Foreskin fibroblast (primary cell): ENCODE measurements at places on chromosomes 12 and 14.
A peak's percentile ranks its signal among the peaks of the same experiment; 100 is the strongest.

GRCh38 chr14:20652996-20653975 lies 11.8 kb upstream of the OR6S1 start:
- DNase-seq, result peak; percentile 76

- DNase-seq, result no peak
Observed at GRCh38 chr14:101439023-101439422, 122.3 kb upstream of the DIO3 start.

DNA sequence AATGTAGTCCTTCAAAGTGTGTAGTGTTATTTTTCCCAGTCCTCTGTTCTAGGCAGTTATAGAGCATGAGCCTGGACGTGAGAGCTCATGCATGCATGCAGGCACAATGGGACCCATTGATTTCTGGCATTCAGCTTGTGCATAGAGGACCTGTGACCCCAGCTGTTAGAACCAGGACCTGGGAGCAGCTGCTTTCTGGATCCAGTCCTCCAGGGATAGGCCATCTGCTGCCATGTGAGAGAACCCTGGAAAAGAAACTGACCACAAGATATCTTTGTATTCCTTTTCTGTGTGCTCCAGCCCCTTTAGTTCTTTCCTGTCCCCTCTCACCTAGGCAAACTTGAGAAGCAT lies 76.9 kb downstream of the SUSD6 start:
- DNase-seq, result no peak

DNA sequence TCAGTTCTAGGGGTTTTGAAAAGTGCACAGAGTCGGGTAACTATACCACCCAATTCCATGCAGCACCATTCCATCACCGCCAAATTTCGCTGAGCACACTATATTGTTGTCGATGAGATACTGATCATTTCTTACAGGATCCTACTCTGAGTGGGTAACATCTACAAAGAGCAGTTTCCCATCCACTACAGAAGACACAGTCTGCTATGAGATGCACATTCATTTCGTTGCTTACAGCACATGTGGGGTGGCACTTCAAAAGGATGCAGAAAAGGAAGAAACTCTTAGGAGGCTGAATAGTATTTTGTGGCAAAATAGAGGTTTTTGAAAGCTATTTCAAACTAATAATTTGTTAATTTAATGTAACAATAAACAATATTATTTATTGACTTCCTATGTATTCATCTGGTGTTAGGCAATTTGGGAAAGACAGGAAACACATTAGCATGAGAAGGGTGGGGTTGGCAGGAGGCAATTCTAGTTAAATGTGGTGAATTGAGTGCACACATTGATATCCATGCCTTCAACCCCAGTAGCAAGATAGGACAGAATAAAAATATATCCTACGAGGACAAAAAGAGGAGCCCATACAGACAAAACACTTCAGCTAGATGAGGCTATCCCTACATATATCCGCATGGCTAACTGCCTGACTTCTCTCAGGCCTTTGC lies 186.8 kb upstream of the PARP11 start:
- DNase-seq, result no peak

GRCh38 chr12:2165021-2165420 lies 112.2 kb downstream of the CACNA1C start:
- DNase-seq, result no peak

- peak; percentile 44 for DNase-seq
Observed at GRCh38 chr14:59688224-59689170, 111.9 kb upstream of the CCDC175 start.

DNA sequence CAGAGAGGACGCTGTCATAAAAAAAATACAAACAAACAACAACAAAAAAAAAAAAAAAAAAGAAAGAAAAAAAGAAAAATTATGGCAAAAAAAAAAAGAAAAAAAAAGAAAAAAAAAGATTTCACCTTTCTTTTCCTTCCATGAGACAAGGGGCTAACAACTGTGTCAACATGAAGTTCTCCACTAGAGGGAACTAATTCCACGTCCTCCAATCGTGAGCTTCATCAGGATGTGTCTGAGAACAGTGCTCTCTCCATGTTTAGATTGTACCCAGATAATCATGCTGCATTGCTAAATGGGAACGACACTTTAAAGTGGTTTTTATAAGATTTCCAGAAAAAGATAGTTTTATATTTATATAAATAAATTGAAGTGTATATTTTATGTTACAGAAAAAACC lies 96.2 kb upstream of the PTPRB start:
- peak; percentile 86 for DNase-seq

DNA sequence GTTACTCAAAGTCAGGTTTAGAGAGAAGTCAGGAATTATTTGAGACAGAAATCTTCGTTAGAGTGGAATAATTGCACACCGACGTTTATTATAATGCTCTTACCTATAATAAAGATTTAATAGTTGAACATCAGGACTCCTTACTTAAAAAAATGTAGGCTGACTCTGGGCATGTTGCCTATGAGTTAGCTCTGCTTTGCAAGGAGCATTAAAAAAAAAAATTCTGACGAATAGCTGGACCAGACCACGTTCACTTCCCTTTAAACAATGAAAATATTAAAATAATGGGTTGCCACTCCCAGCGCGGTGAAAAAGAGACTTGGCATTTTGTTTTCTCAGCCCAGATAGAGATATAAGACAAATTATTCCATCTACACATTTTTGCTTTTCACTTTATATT lies 574 bp upstream of the FANCM start:
- DNase-seq, result no peak

DNA sequence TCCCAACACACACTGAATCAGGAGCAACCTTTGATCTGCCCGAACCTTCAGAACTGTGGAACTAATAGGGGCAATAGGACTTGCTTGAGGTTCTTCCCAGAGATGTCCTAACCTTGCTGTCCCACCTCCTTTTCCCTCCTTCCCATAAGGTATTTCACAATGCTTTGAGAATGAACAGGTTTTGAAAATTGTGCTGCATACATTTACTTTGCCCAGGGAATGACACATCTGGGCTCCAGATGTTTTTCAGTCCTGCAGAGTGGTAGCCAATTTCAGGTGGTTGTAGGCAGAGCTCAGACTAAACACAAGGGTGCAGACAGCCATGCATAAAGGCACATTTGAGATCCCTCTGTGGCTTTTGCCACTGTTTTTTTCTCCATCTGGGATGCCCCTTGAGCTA lies 206.7 kb upstream of the PWP1 start:
- peak; percentile 73 for DNase-seq

- peak; percentile 78 for DNase-seq
Observed at GRCh38 chr12:79547735-79548609, 142.8 kb downstream of the PAWR start.

DNA sequence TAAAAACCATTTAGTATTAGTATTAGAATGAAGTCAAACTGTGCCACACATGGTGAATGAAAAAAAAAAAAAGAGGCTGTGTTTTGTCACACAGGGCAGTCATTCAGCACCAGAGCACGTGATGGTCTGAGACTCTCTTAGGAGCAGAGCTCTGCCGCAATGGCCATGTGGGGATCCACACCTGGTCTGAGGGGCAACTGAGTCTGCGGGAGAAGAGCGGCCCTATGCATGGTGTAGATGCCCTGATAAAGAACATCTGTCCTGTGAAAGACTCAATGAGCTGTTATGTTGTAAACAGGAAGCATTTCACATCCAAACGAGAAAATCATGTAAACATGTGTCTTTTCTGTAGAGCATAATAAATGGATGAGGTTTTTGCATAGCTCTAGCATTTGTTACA lies 12.2 kb upstream of the BDKRB1 start:
- DNase-seq, result peak; percentile 32

DNA sequence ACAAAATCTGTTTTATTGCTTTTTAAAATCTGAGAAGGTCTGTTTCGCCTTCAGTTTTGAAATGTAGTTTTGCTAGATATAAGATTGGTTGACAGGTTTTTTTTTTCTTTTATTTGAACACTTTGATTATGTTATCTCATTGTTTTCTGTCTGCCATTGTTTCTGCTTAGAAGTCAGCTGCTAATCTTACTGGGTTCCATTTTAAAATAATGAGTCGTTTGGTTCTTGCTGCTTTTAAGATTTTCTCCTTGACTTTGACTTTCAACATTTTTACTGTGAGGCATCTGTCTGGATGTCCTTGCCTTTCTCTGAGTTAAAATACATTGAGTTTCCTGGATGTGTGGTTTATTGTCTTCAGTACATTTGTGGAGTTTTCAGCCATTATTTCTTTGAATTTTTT lies 56.7 kb downstream of the ADIPOR2 start:
- DNase-seq, result no peak

GRCh38 chr12:54975272-54975671 lies 9.3 kb downstream of the TESPA1 start:
- no peak for DNase-seq

- DNase-seq, result no peak
Observed at GRCh38 chr14:96136371-96137005, 68.2 kb upstream of the BDKRB2 start.

DNA sequence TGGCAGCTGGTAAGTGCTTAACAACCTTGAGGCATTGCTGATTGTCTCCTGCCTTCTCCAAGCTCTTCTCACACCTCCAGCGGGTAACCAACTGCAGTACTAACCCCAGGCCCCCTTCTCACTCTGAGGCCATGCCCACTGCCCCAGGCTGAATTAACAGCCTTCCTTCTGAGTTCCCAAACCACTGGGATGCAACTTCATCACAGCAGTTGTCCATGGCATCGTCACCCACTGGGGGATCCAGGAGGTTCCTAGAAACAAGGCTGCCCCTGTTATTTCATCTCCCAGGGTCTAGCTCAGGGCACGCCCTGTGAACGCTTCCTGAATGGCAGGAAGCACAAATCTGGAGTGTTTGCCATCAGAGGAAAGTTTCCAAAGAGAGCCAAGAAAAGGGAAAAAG lies 58.0 kb downstream of the SYNE3 start:
- DNase-seq, result no peak

GRCh38 chr14:105846312-105846711 lies 319.9 kb downstream of the TMEM121 start:
- no peak for DNase-seq

GRCh38 chr12:27952510-27952909 lies 20.0 kb downstream of the PTHLH start:
- DNase-seq, result no peak
